ENCODE measurements at places on chromosomes 5 and 9. TPM values are rescaled to one million over a fixed set of nuclear protein-coding genes. Genes with fewer than 3 reads are reported as not detected.

Gene ACER2
- 2.6 TPM for total RNA-seq

Gene RNF183
- not detected for total RNA-seq

Gene SPINK13
- total RNA-seq: not detected

Gene PPP3R2
- not detected for total RNA-seq

Gene MTAP
- 8.7 TPM for total RNA-seq

Gene MLANA
- not detected for total RNA-seq

Gene PCDHAC1
- total RNA-seq: 1.1 TPM

Gene IFNA2
- not detected for total RNA-seq

Gene ACTBL2
- total RNA-seq: not detected

Gene IFNA21
- total RNA-seq: not detected

Gene ALDH1A1
- total RNA-seq: 4,899 TPM

Gene ADAMTS12
- total RNA-seq: 8.6 TPM

Gene ARL14EPL
- total RNA-seq: 0.07 TPM

Gene ECM2
- total RNA-seq: 0.10 TPM

Gene PTGES
- 92.3 TPM for total RNA-seq

Gene NIM1K
- 0.27 TPM for total RNA-seq

Gene ORM1
- total RNA-seq: not detected

Gene DOCK8
- 0.32 TPM for total RNA-seq

Gene CCDC112
- 6.2 TPM for total RNA-seq

Gene NDST1
- total RNA-seq: 59.2 TPM

Gene IFNA17
- total RNA-seq: not detected

Gene PCDHB4
- total RNA-seq: 0.05 TPM

Gene CKMT2
- total RNA-seq: not detected

Gene LECT2
- total RNA-seq: not detected

Gene CPEB4
- total RNA-seq: 8.0 TPM

Gene ZBED3
- total RNA-seq: 2.5 TPM

Gene MSX2
- total RNA-seq: 6.4 TPM

Gene ZDHHC11
- total RNA-seq: 18.6 TPM

Gene FLT4
- 4.7 TPM for total RNA-seq

Gene ITGA2
- total RNA-seq: 36.5 TPM

Gene OSTF1
- total RNA-seq: 14.4 TPM

Gene GABRG2
- total RNA-seq: not detected

Gene MEF2C
- not detected for total RNA-seq

Gene IFNB1
- not detected for total RNA-seq

Gene ENTPD2
- total RNA-seq: 1.2 TPM

Gene TAF11L5
- not detected for total RNA-seq

Gene SAPCD2
- 28.6 TPM for total RNA-seq

Gene HAPLN1
- not detected for total RNA-seq

Gene QRFP
- not detected for total RNA-seq

Gene CD72
- 0.08 TPM for total RNA-seq

Gene GRIN1
- 0.33 TPM for total RNA-seq
